CD4-positive, alpha-beta T cell treated with Interleukin-15 for 4 hours (primary cell): ENCODE measurements at places on chromosomes 1 and 21.

DNA sequence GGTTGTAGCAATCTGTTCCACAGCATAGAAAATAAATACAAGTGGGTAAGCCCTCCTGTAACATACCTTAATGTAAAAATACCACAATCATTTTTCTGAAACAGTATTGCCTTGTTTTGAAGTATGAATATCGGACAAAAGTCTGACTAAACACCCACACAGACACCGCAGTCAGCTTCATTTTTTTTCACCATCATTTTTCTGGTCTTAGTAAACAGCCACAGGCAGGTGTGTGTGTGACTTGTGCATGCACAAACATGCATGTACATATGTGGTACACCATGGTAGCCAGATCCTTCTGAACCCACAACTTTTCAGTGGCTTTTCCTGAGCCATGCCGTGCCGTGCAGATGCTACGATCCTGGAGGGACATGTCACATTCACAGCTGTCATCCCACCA lies 261.7 kb downstream of the PCP4 start:
- DNase-seq = no peak

- no peak for DNase-seq
Measured at GRCh38 chr1:18644446-18644845, 13.8 kb downstream of the PAX7 start.

DNA sequence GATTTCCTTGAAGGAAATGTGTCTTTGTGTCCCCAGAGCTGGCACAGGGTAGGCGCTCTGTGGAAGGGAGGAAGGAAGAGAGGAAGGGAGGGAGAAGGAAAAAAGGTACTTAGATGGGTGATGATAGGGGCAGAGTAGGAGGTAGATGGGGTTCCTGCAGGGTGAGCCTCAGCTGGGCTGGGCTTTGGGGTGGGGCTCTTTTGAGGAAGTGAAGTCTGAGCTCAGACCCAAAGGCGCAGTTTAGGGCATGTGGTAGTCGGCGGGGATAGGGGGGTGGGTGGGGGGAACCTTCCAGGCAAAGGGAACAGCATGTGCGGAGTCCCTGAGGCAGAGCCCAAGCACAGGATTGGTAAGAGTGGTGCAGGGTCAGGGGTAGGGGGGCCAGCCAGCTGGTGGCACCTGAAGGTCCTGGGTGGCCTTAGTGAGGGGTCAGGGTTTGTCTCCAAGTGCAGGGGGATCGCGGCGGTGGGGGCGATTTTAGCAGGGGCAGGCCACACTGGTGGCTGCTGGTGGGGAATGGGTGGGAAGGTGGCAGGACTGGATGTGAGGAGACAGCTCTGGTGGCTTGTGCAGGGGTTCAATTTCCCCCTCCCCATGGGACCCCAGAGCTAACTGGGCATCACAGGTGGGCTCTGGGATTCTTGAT lies 8.4 kb upstream of the HTR6 start:
- DNase-seq = no peak

DNA sequence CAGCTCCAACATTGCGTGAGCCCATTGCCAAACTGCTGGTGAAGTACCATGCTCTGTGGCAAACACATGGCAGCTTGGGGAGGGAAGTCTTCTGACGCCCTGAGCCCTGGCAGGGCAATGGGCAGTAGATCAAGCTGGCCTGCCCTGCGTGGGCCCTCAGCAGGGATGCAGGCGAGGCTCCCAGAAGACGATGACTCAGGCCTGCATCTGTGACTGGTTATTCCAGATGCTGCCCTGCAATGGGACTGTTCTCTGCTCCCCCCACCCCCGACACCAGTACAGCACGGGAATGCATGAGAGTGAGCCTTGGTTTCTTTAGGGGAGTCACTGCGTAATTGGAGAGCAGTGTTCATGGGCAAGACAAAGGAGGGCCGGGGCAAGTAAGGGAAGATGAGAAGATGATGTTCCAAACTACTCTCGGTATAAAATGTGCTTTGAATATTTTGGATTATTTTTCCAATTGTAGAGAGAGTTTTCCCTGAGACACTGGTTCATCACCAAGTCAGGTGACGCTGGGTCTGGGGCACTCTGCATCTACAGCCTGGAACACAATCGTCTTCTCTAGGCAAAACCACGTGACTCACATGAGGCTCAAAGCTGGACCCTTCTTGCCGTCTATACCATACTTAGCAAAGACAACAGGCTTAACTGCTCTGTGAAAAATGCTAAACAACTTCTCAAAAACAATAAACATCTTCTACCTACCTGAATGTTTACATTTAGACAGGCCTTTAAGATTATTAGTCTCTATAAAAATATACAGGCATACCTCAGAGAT lies 9.0 kb upstream of the C1orf198 start:
- DNase-seq = no peak

GRCh38 chr1:232123775-232124659 lies 497.4 kb downstream of the DISC1 start:
- DNase-seq = no peak

DNA sequence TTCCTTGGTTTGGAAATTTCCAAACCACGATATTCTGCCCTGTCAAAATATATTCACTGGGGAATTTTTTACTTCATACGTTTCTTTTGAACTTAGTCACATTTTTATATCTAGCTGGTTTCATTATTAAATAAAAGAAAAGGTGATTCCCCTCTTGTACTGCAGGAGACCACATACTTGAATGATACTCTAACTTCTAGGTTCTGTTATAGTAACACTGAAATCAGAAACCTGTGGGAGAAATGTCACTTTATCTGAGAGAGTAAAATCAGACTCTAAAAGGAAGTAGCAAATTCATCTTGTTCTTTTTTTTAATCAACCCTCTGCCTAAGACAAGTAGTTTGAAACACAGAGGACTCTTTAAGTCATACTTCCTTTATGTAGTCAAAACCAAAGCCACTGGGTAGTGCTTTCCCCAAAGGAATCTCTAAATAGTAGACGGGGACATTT lies 34.4 kb downstream of the MRPL39 start:
- peak; percentile 53 for DNase-seq

GRCh38 chr1:157652859-157653493 lies 47.6 kb downstream of the FCRL3 start:
- no peak for DNase-seq

DNA sequence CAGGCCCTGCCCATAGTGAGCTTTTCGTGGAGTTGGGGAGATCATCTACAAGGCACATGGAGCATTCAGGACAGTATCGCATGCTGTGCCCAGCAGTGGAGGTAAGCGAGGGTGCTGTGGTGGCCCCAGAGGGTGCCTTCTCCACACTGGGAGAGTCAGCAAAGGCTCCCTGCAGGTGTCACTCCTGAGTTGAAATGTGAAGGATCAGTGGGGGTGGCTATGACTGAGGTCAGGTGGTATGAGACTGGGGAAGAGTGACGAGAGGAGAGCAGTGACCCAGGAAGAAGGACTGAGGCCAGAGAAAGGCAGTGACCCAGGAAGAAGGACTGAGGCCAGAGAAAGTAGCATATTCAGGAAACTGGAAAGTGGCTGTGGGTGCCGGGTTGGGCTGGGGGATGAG lies 53.0 kb downstream of the SPAG17 start:
- no peak for DNase-seq

- peak; percentile 15 for DNase-seq
Measured at GRCh38 chr1:150233359-150234308, 2.3 kb downstream of the ANP32E start.

- no peak for DNase-seq
Measured at GRCh38 chr1:230392536-230392909, 33.6 kb downstream of the PGBD5 start.

DNA sequence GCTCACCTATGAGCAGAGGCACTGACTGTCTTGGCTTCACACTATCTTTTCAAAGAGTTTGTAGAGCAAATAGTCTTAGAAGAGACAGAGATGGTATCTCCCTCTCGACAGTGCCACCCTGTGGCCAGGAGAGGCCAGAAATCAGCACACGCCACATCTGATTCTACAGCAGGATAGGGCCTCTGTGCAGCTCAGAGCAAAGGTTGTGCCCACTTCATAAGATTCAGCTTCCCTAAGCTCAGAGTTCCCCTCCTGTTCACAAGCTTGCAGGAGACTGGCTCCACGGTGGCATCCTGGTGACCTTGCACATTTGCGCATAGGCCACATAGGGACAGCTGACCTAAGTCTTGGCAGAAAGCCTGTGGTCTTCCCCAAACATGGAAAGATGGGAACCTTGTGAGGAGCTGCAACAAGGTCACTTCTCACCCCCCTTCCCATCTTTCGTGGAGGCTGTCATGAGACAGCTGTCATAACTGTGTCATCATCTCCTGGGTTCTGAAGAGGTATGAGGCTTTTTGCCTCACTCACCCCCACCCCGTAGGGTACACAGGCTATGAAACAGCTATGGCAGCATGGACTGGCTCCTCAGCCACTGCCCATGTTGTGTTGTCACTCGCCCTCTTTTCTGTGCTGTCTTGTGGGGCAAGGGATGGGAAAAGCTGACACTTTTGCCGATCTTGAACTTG lies 3.0 kb downstream of the ITLN2 start:
- peak; percentile 71 for DNase-seq

GRCh38 chr1:85258536-85259117 lies 835 bp downstream of the C1orf52 start:
- DNase-seq = no peak

DNA sequence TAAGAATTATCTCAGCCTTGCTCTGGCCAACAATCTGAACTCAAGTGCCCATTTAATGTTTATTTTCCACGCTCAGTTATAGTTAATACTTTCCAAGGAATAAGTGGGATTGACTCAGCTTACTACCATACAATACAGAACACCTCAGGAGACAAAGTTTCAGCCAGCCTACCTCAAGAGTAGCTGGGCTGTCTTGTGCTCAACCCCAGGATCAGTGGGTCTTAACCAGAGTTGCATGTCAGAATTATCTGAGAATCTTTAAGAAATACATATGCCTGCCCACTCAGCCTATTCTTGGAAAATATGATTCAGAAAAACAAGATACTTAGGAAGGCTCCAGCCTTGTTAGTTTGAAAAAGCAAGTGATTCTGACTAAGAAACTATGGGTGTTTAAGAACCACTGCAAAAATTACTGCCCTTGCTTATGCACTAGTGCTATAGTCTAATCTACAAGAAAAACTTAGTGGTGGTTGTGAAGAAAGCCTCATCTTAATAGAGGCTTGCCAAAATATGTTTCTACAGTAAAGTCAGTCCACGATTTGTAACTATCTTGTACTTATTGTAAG lies 20.4 kb downstream of the CDC7 start:
- DNase-seq = no peak

- no peak for DNase-seq
Measured at GRCh38 chr1:162954824-162955223, 93.8 kb upstream of the CCDC190 start.
